Hematopoietic multipotent progenitor cell (in vitro differentiated cells): ENCODE measurements at places on chromosomes 16 and 17.

GRCh38 chr17:7811251-7811650 lies 22.8 kb upstream of the KDM6B start:
- peak; percentile 43 for DNase-seq

DNA sequence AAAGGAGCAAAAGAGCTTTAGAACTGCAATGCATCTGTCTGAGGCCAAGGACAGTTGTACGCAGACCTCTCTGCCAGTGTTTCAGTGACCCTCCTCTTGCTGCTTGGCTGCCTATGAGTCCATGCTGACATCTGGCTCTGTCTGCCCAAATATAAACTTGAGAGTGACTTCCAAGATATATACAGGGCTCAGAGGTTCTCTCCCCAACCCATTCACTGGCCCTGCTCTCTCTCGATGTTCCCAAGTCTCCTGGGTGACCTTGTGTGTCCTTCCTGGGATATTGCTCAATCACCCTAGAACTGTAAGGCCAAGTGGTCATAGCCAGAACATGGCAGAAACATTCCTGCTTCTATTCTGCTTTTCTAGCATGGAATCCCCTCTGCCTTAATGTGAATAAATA lies 716.3 kb downstream of the WWOX start:
- DNase-seq = no peak

GRCh38 chr16:62596125-62596524 lies 559.9 kb upstream of the CDH8 start:
- no peak for DNase-seq

GRCh38 chr17:82859431-82860403 lies 19.9 kb upstream of the ZNF750 start:
- peak; percentile 74 for DNase-seq

DNA sequence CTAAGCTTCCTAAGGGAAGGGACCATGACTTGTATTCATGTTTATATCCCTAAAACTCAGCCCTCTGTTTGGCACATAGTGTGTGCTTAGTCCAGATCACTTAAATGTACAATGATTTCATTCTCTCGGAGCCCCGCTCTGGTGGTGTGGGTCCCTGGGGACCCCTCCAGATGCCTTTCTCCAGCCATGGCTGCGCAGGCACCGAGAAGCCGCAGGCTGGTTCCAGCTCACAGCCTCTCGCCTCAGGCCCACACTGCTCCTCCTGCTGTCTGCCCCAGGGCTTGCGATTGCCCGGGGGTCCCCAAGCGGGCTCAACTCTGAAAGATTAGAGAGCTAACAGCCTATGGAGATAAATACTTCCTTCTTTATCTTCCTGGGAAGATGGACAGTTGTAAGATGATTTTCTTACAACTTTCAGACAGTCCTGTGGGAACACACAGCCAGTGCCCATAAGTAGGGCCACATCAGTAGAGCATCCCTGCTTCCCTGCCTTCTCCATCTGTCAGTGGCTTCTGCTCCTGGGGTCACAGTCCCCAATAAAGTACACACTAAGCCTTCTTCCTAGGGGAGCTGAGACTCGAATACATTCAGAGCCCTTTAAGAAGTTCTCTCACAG lies 66.2 kb downstream of the CENPV start:
- no peak for DNase-seq

DNA sequence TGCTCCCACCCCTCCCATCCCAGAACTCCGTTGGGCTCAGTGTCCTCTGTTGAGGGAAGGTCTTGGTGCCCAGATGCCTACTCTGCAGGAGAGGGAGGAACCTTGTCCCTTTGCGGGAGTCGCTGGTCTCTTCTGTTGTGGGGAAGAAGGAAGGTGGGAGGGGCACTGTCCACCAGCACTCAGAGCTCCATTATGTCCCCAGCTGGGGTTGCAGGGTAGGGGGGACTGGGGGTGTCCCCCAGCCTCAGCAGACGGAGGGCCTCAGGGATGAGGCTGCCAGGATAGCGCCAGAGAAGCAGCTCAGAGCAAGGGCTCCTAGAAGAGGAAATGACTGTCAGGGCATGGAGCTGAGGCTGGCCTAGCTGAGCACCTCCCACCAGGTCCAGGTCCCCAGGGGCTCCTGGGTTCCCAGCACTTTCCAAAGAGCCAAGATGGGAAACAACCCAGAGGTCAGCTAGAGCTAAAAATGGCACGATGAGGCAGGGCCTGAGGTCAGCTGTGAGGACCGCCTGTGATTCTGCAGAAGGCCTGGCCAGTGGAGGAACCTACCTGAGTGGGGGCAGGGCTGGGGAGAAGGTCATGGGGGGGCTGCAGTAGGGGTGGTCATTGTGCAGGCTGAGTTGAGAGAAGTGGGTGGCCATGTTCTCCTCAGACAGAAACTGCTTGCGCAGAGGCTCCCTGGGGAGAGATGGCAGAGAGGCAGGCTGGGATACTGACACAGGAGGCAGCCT lies 893 bp downstream of the HCFC1R1 start:
- DNase-seq = no peak

- DNase-seq = no peak
These were observed 502 bp downstream of the SMPD3 start for GRCh38 chr16:68447653-68448359.
